Fibroblast of villous mesenchyme (primary cell): ENCODE measurements at places on chromosomes 13 and 19.

DNA sequence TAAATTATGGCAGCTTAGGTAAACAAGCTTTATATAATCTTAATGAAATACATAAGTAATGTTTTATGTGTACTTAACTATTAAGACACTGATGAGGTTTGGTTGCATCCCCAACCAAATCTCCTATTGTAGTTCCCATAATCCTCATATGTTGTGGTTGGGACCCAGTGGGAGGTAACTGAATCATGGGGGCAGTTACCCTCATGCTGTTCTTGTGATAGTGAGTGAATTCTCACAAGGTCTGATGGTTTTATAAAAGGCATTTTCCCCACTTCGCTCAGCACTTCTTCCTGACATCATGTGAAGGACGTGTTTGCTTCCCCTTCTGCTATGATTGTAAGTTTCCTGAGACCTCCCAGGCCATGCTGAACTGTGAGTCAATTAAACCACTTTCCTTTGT, 212.7 kb downstream of the DIAPH3 start:
- no peak for DNase-seq

GRCh38 chr19:48965806-48966540, 864 bp downstream of the FTL start:
- peak; percentile 77 for DNase-seq

- DNase-seq = peak; percentile 5
Observed at GRCh38 chr19:8552810-8553209, 24.4 kb downstream of the MYO1F start.

- DNase-seq = no peak
Observed at GRCh38 chr19:5935473-5936291, 21.6 kb downstream of the CAPS start.

GRCh38 chr13:80562433-80563156, 221.7 kb upstream of the SPRY2 start:
- DNase-seq = no peak

DNA sequence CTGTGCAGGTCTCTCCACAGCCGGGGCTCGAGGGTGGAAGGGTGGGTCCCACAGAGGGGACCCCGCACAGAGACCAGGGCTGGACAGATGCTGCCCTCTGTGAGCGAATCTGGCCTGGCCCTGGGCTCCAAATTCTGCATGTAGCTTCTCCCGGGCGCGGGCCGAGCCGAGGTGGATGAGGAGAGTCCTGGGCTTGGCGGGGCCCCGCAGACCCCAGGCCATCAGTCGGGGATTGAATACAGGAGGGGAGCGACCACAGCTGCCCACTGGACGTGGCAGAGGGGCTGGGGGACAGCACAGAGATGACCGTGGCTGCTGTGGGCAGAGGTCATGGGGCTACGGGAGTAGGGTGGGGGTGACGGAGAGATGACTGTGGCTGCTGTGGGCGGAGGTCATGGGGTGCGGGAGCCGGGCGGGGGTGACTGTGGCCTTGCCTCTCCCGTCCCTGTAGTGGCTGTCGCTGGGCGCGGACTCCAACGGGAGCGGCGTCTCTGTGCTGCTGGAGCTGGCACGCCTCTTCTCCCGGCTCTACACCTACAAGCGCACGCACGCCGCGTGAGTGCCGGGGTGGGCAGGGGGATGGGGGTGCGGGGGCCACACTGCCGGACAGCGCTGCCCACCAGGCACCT, 15.5 kb downstream of the NCLN start:
- no peak for DNase-seq

GRCh38 chr13:53001444-53002225, 27.0 kb upstream of the OLFM4 start:
- no peak for DNase-seq

DNA sequence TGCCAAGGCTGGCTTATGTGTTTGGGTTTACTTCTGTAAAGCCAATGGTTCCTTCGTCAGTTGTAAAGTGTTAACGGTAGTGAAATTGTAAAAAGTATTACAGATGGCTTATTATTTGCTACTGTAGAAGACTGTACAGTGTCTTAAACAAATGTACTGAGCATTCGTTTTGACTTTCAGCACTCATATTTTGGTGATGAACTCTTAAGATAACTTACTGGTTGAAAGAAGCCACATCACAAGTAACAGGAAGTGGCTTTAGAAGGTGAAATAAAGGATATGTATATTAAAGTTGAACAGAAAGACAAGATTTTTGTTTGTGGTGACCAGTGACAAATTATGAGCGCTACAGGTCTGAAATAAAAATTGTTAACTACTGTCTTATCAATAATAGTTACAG, 64.2 kb downstream of the URI1 start:
- DNase-seq = no peak

DNA sequence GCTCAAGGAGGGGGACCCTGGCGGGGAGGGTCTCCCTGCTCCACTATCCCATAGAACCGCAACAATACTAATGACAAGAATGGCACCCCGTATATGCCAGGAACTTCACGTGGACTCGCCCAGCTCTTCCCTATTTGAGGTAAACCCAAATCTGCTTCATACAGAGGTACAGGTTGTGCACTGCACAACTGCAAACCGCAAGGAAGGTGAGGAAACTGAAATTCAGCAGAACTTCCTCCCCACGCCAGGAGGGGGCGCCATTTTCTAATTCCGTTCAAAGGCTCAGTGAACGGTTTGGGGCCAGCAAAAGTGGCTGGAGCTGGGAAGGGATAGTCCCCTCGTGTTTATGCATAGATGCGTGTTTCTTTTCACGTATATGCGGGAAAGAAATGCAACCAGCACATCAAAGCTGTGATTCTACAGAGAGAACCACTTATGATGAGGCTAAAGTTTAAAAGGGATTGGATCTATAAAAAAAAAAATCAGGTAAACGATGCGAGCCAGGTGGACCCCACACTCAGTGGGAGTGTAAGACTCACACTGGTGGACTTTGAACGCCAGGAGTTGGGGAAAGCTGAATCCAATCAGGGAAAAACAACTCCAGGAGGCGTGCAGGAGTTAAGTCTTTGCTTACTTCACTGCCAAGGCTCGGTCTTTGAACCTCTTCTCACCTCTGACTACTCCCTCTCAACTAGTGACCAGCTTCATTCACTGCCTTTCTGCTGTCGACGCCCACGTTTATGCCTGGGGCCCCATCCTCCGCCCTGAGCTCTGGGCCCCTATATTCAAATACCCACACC, 20.3 kb downstream of the C19orf81 start:
- DNase-seq = peak; percentile 31

GRCh38 chr13:48842316-48842715, 133.4 kb upstream of the FNDC3A start:
- DNase-seq = peak; percentile 48

- DNase-seq = no peak
Observed at GRCh38 chr13:53028637-53029203, at the start of gene OLFM4. TSS of gene OLFM4 (plus strand) at chr13:53028813. CDS start at chr13:53028837, 24 bp downstream.

- peak; percentile 45 for DNase-seq
Observed at GRCh38 chr13:33452873-33453517, 167.4 kb upstream of the STARD13 start.

GRCh38 chr13:44255771-44256364, 117.8 kb upstream of the SERP2 start:
- no peak for DNase-seq

GRCh38 chr19:13619203-13619632, 112.9 kb upstream of the CACNA1A start:
- peak; percentile 3 for DNase-seq

DNA sequence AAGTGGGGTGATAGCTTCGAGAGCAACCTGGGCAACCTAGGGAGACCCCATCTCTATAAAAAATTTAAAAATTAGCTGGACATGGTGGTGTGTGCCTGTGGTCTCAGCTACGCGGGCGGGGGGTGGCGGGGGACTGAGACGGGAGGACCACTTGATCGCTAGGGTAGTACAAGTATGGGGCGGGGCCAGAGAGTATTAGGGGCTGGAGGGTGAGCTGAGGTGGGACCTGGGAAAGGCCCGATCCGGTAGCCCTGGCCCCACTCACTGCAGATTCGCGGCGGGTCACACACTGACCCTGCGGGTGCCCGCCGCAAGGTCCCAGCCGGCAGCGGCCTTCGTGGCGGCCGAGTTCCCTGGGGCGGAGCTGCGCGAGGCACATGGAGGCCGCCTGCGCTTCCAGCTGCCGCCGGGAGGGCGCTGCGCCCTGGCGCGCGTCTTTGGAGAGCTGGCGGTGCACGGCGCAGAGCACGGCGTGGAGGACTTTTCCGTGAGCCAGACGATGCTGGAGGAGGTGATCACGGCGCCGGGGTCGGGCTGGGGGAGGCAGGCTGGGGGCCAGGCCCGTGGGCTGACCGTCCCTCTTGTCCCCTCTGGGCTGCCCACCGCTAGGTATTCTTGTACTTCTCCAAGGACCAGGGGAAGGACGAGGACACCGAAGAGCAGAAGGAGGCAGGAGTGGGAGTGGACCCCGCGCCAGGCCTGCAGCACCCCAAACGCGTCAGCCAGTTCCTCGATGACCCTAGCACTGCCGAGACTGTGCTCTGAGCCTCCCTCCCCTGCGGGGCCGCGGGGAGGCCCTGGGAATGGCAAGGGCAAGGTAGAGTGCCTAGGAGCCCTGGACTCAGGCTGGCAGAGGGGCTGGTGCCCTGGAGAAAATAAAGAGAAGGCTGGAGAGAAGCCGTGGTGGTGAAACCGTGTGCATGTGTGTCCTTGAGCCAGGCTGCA, 2.0 kb upstream of the ARHGAP45 start:
- DNase-seq = peak; percentile 77

DNA sequence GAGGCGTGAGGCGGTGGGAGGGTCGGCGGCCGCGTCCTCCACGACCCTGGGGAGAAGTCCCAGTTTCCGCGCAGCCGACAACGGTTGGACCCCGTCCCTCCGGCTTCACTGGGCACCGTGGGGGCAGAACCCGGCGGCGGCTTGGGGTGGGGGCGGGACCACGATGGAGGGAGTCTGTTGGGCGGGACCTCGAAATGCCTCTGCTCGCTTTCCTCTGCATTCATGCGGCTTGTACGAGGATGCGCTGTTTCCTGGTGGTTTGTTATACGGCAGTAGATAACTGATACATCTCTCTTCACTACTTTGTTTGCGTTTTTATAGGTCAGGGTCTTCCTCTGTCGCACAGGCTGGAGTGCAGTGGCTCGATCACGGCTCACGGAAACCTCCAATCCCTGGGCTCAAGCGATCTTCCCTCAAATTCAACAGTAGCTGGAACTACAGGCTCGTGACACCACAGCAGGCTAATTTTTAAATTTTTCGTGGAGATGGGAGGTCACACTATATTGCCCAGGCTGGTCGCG, 24.6 kb upstream of the ZNF846 start:
- DNase-seq = peak; percentile 32

DNA sequence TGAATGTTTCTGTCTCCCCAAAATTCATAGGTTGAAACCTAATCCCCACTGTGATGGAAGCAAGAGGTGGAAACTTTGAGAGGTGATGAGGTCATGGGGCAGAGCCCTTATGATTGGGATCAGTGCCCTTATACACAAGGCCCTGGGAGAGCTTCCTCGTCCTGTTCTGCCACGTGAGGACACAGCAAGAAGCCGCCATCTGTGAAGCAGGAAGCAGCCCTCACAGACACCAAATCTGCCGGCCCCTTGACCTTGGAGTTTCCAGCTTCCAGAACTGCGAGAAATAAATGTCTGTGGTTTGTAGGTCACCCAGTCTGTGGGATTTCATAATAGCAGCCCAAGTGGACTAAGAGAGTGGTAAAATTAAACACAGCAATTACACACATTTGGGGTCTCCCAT, 737.4 kb downstream of the UQCRFS1 start:
- DNase-seq = no peak

GRCh38 chr13:66967811-66968597, 262.1 kb downstream of the PCDH9 start:
- no peak for DNase-seq

DNA sequence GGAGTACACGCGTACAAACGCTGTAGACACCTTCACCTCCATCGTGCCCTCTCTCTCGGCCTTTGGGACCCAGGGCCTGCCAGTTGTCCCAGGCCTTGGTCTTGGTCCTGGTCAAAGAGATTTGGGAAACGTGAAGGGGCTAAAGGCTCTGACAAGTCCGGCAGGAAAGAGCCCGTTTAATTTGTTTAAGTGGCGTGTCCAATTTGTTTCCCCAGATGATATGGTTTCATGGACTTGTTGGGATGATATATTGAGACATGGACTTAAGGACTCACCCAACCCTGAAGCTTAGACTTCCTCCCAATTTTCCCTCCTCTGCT, 2.7 kb downstream of the CLEC11A start:
- DNase-seq = no peak

DNA sequence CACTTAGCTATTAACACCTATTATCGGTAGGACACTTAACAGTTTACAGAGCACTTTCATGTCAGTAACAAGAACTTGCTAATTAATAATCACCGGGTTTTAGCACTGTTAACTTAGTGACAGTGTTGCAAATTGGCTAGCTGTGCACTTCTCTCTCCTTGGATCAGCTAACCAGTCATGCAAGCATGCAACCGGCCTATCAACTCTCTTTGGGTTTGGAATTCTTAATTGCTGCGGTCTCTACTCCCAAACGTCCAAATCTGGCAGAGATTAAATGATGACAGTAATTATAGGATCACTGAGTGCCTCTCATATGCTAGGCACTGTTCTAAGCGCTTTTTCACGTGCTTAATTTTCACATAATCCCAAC, 1.2 kb downstream of the EPS15L1 start:
- DNase-seq = no peak

DNA sequence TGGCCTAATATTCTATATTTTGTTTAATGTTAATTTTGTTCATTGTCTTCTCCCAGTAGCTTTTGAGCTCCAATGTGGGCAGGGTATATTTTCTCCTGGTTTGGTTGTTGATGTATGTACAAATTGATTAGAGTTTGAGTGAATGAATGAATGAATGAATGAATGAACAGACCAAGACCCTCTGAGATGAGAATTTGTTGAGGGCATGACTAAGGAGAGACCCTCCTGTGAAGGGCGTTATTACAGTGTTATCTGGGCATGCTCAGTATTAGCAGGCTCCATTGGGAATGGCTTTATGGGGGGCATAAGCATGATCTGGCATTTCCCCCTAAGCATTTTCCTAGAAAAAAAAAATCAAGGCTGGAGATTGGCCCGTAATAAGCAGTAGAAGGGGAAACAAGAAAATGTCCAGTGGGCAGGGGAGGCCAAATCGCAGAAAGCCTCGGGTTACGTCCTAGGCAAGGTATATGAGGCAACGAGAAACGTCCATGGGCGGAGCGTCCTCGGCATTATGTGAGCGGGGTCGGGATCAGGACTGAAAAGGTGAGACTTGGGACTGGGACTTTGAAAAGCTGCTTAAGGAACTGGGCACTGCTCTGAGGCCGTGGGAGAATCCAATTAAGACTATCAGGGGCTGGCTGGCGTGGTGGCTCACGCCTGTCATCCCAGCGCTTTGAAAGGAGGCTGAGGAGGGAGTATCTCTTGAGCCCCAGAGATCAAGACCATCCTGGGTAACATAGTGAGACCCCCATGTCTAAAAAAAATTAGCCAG, 904 bp upstream of the ARHGAP33 start:
- no peak for DNase-seq

GRCh38 chr19:35294328-35294727, 2.4 kb downstream of the MAG start:
- no peak for DNase-seq

- no peak for DNase-seq
Observed at GRCh38 chr13:72960541-72960940, 98.3 kb upstream of the KLF5 start.
